T-helper 1 cell (primary cell): ENCODE measurements at places on chromosomes 4 and X.

DNA sequence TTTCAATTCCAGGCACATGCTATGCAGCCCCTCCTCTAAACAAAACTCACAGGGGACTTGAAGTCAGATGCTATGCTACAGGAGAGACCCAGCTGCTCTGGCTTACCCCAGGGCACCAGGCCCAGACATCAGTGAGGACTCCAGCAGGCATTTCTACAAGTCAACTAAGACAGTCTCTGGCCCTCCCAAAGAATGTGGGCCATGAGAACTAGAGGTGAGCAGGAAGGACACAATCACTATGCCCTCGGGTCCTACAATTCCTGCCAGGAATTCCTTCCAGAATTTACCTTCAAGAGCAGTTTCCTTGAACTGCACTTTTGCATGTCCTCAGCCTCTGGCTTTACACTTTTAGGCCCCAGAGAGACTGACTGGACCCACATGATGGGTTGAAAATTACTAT is 17.4 kb downstream of the TMEM192 start:
- no peak for DNase-seq

DNA sequence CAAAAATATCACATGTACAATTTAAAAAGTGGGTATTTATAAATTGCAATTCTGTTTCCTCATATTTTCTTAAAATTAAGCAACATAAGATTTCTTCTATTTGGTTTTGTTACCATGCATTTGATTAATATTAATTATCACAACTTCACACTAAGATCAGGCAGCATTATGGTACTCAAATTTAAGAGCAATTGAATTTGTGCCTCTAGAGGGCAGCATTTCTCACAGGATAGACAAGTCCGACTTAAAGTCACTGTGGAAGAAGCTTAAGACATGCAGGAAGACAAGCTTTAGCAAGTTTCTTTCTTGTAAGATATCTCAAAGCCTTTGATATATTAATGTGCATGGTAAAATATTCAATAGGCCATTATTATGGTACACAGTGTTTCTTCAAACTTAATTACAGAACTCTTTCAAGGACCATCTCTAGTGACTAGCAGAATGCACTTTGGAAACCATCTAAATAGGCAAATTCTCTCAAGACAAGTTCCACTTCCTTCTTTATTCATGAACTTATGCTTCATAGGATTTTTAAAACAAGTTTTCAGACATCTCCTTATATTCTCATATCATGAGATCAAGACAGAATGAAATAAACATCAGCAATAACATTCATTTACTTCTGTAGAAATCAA is 35.0 kb downstream of the FBXW7 start:
- DNase-seq, result peak; percentile 84

DNA sequence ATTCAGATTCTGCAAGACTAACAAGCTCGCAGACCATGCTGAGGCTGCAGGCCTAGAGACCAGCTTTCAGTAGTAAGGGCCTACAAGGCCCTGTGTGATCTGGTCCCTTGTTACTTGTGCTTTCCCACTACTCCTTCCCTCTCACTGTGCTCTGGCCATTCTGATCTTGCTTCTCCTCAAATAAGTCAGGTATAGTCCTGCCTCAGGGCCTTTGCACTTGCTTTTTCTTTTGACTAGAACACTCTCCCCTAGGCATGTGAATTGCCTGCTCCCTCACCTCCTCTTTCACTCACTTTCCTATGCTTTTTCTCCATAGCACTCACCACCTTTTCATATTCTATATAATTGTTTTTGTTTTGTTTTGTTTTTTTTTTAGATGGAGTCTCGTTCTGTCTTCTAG is 22.2 kb downstream of the AKAP14 start:
- DNase-seq, result no peak

DNA sequence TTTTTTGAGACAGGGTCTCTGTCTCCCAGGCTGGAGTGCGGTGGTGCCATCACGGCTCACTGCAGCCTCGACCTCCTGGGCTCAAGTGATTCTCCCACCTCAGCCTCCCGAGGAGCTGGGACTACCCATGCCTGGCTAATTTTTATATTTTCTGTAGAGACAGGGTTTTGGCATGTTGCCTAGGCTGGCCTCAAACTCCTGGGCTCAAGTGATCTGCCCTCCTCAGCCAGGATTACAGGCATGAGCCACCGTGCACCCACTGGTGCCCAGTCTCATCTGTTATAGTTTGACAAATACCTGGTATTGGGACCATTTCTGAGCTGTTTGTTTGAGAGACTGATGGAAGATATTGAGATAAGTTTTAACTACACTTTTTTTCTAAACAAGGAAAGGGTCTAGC is 57.5 kb upstream of the SMIM10 start:
- DNase-seq, result no peak

DNA sequence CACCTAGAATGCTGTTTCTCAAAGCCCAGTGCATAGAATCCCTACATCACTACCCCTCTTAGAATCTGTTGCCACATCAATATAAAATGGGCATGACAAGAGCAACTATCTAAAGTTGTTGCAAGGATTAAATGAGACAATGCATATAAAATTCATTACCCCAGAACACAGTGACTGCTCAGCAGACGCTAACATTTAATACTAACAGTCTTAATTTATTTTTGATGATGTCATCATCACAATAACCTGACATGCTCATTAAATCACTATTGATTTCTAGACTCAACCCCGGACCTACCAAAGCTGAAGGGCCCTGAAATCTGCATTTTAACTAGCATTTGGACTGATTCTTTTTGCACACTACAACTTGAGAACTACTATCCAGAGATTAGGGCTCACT is 3.9 kb downstream of the ARSJ start:
- no peak for DNase-seq
